Fibroblast of mammary gland (primary cell): ENCODE measurements at places on chromosomes 13 and 19.

GRCh38 chr13:20828539-20829364, 55.0 kb upstream of the EEF1AKMT1 start:
- peak; percentile 69 for DNase-seq

DNA sequence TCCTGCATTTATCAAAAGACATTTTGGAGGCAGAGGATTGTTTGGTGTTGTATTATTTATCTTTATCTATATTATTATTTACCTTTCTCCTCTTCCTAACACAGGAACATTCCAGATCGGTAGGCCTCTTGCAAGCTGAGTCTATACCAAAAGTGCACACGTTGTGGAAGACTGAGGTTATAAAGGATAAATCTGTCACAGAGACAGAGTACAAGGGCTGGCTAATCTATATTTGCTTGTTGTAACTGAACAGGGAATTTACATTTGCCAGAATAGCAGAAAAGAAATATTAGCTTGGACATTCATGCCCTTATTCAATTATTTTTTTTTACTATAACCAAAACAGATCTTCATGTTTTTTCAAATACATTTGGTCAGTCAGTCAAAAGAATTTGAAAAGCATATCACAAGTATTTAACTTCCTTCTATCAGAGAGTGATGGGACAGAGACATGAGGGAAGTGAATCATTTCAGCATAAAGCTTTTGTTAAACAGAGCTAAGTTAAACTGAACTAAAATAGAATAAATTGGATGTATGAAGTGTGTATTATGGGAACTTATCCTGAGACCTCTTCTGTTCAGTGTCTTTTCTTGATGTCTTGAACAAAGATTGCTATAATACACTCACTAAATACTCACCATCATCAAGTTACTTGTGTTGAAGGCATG, 352.5 kb downstream of the DNAJC15 start:
- DNase-seq: no peak

DNA sequence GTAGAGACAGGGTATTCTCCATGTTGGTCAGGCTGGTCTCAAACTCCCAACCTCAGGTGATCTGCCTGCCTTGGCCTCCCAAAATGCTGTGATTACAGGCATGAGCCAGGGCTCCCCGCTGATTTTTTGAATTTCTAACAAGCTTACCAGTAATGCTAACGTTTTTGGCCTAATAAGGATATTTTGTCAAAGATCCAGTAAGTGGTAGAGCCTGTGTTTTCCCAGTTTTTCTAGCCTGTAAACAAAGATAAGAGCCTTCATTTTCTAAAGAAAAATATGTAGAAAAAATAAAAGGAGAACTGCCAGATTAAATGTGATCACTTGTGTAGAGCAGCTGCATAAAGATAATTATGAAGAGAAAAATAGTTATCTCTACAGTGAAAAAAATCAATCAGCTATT, 37.7 kb downstream of the ZNF93 start:
- no peak for DNase-seq

GRCh38 chr13:22073718-22074117, 402.8 kb downstream of the FGF9 start:
- DNase-seq: no peak

DNA sequence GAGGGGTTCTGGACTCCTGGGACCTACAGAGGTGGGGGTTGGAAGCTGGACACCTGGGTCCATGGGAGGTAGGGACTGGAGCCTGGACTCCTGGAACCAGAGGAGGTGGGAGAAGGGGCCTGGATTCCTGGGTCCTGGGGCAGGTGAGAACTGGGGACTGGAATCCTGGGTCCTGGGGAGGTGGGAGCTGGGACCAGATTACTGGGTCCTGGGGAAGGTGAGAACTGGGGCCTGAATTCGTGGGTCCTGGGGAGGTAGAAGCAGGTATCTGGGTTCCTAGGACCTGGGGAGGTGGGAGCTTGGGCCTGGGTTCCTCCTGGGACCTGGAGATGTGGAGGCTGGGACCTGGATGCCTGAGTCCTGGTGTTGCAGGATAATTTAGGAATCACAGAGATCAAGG, 653 bp downstream of the CLEC4M start:
- no peak for DNase-seq

- no peak for DNase-seq
These were observed 10.4 kb downstream of the KL start for GRCh38 chr13:33026489-33027152.

DNA sequence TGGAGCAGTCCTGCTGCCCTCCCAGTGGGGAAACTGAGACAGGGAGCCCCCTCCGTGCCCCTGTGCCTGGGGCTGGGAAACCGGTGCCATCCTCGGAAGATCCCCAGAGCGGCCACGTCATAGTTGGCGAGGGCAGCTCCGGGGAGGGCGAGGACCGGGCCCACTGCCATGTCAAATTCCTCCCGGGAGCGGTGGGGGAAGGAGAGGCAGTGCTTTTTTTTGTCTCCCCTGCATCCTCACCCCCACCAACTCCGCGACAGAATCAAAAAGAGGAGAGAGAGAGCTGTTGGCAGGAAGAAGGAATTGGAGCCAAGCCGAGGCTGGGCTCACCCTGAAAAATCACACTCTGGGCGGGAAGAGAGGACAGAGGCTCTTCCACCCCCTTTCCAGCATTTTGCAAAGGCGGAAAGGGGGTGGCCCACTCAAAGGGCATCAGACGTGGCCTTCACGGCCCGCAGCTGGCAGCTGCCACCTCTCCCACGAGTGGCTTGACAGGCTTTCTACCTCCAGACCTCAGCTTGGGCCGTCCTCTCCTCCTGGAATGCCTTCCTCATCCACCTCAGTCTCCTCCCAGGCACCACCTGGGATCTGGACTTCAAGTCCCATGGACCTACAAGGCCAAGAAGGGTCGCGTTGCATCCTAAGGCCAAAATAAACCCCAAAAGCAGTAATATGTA, 19.6 kb upstream of the NFIC start:
- peak; percentile 68 for DNase-seq

DNA sequence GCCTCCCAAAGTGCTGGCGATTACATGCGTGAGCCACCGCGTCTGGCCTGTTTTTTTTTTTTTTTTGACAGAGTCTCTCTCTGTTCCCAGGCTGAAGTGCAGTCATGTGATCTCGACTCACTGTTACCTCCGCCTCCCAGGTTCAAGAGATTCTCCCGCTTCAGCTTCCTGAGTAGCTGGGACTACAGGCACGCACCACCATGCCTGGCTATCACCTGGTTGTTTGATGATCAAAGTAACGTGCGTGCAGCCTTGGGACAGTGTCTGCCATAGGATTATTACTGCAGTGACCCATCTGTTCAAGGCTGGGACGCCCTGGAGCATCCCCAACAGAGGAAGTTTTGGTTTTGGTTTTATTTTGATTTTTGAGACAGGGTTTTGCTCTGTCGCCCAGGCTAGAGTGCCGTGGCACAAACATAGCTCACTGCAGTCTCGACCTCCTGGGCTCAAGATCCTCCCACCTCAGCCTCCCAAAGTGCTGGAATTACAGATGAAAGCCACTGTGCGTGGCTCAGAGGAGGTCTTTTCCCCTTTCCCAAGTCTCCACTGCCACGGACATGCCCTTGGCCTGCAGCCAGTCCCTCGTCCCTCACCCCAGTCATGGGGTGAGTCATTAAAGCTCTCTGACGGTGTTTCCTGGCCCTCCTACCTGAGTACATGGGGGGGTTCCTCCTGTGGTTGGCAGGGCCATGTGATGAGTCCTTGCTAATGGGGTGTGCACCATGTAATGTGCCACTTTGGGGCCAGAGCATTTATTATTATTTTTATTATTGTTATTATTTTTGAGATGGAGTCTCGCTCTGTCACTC, 65.6 kb downstream of the IER2 start:
- peak; percentile 8 for DNase-seq

DNA sequence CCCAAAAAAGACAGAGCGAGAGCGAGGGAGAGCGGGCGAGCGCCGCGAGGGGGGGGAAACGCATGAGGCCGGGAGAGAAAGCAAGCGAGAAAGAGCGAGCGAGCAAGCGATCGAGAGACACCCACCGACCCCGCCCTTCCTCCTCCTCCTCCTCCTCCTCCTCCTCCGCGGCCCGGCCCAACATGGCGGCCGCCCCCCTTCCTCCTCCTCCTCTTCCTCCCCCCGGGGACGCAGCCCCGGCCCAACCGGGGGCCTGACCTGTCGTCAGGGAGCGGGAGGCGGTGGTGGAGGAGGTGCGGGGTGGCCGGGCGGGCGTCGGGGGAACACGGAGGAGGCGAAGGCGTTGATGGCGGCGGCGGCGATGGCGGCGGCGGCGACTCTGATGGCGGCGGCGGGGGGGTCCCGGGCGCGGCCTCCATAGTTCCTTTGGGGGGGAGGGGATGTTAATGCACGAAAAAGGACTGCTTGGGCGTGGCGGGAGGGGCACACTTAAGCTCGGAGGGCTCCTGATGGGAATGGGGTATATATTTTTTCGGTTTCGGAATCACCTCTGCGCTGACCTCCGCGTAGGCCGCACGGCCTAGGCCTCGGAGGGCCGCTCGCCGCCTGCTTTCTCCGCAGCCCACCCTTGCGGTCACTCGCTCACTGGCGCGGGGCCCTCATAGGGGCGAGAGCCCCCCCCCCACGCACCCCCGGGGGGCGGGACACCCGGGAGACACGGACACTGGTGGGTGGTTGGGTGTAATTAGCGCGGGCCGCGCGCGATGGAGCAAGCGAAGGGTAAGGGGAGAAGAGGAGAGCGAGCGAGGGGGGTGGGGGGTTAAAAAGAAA, 1.2 kb downstream of the ZC3H4 start:
- DNase-seq: peak; percentile 86

GRCh38 chr19:7292950-7293761, 1.1 kb downstream of the INSR start:
- DNase-seq: no peak

DNA sequence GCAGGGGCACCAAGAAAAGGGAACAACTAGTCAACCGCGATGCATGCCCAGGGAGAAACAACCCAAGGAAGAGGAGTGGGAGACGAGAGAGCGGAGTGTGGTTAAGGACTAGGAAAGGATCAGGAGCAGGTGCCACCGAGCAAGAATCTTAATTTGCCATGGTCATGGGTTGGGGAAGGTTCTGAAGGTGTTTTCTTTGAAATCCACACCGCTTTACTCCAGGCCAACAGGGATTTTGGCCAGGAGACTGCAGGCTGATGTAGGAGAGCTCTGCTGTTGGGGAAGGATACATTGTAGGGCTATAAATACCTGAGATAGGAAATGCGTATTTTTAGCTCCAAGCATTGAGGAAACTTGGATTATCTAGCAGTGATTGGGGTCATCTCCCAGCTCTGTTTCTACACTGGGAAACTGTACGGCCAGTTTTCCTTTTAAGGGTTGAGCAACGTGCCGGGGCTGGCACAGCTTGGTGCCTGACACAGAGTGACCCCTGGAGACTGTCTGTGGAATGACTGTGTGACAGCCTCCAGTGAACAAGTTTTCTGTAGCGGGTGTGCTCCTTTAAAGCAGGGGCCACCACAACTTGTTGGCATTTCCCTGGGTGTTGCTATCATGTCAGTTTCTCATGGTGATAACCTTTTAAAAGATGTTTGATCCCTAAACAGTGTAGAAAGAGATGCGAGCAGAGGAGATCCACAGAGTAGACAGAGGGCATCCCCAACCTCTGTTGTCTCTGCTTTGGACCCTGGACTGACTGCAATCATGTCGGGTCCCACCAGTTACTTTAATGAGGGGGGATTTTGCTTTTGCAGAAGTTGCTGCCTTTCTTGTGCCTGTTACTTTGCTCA, 34.3 kb downstream of the ZNF536 start:
- no peak for DNase-seq

DNA sequence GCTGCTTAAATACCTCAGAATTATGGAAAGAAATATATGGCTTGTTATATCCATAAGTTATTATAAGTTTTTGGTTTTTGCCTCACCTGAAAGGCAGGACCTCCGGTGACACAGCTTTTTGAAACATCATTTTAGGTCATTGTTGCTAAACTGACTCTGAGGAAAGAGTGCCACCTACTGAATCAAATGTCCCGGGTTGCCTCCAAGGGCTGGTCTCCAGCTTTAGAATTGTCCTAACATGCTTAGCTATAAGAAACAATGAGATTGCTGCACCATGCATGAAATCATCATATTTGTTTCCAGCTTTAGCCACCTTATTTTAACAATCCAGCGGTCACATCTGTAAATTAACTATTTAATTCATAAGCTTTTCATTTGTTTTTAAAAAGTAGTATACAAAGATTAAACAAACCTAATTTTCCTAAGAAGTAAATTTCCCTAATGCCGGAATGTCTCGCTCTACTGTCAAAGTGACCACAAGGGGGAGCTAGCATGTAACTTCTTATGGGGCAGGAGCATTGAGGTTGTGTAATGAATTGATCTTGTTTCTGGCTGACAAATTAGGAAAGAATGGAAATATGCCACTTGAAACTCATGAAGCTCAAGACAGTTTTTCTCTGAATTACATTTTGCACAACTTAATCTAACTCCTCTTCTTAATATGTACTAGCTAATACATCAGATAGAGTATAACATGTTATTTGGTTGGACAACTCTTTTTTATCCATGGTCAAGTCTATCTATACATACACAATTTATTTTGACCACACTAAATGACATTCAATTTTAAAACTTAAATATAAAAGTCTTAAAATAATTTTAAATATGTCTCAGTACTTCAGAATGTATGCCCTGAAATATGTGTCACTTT, 6.7 kb upstream of the PCDH17 start:
- DNase-seq: peak; percentile 62

- DNase-seq: no peak
These were observed 647.2 kb downstream of the LIG4 start for GRCh38 chr13:107568181-107568580.

GRCh38 chr13:51437550-51438127, 15.2 kb downstream of the INTS6 start:
- no peak for DNase-seq

- DNase-seq: no peak
These were observed 200.2 kb downstream of the MTUS2 start for GRCh38 chr13:29020314-29020713.

DNA sequence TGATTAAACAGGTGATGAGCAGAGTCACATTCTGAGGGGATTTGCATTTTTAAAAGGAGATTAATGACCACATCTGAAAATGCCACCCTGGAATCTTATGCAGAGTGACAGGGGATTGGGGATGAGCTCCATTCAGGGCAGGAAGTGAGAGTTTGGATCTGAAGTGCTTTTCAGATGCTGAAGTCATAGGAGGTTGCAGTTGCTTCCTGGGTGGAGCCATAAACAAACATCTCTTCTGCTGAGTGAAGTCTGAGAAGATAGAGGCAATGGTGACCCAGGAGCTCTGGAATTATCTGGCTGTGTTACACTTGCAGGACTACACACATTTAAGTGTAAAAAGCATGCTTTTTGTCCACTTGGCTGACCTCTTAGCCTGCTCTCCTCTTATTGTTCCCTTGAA, 51.4 kb upstream of the PSG8 start:
- no peak for DNase-seq

GRCh38 chr13:45297456-45298205, 43.4 kb downstream of the TPT1 start:
- DNase-seq: no peak

GRCh38 chr19:1455336-1456120, 5.6 kb downstream of the APC2 start:
- DNase-seq: peak; percentile 69

GRCh38 chr13:104625201-104625600, 1559.0 kb upstream of the SLC10A2 start:
- DNase-seq: no peak
